NB4 (cell line): ENCODE measurements at places on chromosomes 1 and 21.

- peak; percentile 22 for DNase-seq
These were observed 83.4 kb downstream of the ASH1L start for GRCh38 chr1:155479205-155479604.

GRCh38 chr1:85934516-85934915 lies 222.1 kb downstream of the COL24A1 start:
- no peak for DNase-seq

DNA sequence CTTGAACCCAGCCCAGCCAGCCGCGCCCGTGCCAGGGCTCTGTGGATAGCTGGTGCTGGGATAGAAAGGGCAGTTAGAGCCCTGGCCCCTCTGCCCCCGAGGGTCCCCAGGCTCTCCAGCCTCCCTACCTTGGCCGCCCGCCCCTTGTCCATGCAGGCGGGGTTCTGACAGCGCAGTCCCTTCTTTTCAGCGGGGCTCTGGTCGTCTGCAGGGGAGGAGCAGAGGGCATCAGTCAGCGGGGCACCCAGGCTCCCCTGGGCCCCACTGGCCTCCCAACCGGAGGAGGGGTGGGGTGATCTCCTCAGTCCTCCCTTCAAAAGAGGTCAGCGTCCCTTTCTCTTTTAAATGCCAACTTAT lies 4.9 kb upstream of the PLEKHG5 start:
- DNase-seq, result no peak

DNA sequence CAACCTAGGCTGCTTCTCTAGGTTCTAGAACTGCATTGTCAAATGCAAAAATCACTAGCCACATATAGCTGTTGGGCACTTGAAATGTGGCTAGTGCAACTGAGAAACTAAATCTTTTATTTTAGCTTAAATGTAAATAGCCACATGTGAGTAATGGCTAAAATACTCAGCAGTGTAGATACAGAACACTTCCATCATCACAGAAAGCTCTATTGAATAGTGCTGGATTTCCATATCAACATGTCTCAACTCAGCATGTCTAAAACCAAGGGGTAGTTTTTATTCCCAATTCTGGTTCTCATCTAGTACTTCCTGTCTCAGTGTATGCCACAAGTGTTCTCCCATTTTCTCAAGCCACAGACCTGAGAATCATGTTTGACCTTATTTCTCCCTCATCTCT lies 7.5 kb upstream of the TP53BP2 start:
- no peak for DNase-seq

DNA sequence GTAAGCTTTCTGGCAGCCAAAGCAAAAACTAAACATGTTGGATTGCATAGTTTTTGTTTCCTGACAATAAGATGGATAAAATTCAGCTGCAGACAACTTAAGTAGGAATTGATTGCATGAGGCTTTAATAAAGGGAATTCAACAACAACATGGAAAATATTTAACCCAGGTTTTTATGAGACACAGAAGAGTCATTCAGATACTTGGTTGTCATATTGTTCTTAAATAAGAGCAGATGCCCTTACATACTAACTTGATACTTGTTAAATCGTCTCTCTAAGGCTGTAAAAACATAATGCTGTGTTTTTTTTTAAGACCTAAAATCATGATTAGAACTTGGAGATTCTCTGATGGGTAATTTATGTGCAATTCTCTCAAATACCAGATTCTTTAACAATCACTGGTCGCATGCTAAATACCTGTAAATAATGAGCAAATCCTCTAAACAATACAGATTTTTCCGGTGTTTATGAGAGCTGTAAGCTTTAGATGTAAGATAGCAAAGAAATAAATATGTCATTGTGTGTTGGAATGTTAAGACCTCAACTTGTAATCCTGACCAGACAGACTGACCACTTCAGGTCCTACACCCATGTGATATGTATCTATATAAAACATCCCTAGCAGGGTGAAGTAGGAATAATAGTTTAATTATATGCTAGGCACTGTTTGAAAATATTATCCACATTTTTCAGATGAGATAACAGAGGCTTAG lies 37.8 kb upstream of the CD34 start:
- DNase-seq, result no peak

DNA sequence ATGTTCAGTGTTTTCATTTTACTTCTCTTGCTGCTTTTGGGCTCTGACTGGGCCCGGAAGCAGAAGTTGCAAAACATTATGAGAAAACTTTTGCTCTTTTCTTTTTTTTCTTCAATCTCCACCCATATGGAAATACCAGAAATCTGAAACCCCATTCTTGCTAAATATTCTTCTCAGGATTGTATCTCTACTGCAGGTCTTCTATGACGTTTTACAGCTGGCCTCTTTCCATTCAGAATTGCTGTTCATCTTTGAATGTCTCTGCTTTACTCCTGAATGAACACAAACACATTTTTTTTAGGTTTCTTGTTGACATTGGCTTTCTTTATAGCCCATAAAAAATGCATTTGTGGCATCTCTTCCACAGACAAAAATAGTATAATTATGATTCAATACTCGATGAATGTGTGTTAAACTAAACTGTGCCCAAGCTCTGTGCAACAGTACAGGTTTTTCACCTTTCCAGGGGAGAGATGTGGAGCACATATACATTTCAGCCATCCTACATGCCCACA lies 18.8 kb downstream of the PTPRC start:
- DNase-seq, result peak; percentile 75
